ENCODE measurements at places on chromosomes 5 and 9. TPM values are rescaled to one million over a fixed set of nuclear protein-coding genes. Genes with fewer than 3 reads are reported as not detected.

The SLC35D2 gene
- total RNA-seq, result 34.9 TPM

The UNC5A gene
- total RNA-seq, result not detected

The GALNT12 gene
- 0.34 TPM for total RNA-seq

The PDE6A gene
- total RNA-seq, result not detected

The SLCO6A1 gene
- 0.21 TPM for total RNA-seq

The FOXD4L3 gene
- 0.21 TPM for total RNA-seq

The BTNL8 gene
- not detected for total RNA-seq

The GRXCR2 gene
- total RNA-seq, result not detected

The PCDHB4 gene
- under 0.01 TPM for total RNA-seq

The TXNDC8 gene
- not detected for total RNA-seq

The TICAM2 gene
- total RNA-seq, result 0.50 TPM

The CCL27 gene
- 0.34 TPM for total RNA-seq

The DMXL1 gene
- total RNA-seq, result 33.2 TPM

The DMGDH gene
- total RNA-seq, result 3.1 TPM

The BAAT gene
- total RNA-seq, result 0.07 TPM

The KCNN2 gene
- under 0.01 TPM for total RNA-seq

The OLFML2A gene
- 128 TPM for total RNA-seq

The ZSWIM6 gene
- 13.0 TPM for total RNA-seq

The FOXE1 gene
- total RNA-seq, result 7.9 TPM

The PRR16 gene
- total RNA-seq, result 0.36 TPM

The PCDHGC5 gene
- 1.1 TPM for total RNA-seq

The FAM221B gene
- not detected for total RNA-seq

Data from nasal cavity respiratory epithelium epithelial cell of viscerocranial mucosa (primary cell).